ENCODE measurements at places on chromosomes 2 and 18.

GRCh38 chr18:9685615-9685890 is 22.5 kb upstream of the RAB31 start:
- no peak for DNase-seq

DNA sequence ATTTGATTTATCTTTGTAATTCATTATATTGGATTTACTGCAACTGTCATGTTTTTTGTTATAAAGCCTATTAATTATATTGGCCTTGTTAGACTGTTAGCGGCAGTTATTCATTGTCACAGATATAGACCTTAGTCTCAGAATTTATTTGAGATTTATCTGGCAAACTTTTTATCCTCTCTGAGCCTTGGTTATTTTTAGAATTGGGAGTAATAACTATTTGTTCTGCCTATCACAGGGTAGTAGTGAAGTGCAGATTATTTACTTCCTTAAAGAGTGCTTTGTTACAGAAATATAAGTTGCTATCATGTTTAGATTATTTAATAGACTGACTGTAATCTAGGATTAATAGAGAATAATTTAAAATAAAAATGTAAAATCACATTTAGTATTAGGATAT is 41.9 kb downstream of the AGPS start:
- DNase-seq = no peak

DNA sequence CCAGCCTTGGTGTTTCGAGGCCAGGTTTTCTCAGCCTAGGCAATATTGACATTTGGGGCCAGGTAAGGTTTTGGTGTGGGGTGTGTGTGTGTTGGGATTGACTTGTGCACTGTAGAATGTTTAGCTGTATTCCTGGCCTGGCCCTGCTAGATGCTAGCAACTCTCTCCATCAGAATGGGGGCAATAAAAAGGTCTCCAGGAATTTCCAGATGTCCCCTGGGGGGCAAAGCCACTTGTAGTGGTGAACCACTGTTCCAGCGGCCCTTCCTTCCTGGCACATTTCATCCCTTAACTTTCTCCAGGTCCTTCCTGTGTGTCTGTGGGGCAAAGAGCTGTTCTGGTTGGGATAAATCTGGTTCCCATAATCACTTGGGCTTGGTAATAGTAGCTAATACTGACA is 12.0 kb downstream of the LIPG start:
- no peak for DNase-seq

- DNase-seq = no peak
Observed at GRCh38 chr2:233384811-233385488, 30.7 kb downstream of the DGKD start.

GRCh38 chr18:47986620-47987387 is 56.3 kb upstream of the SMAD2 start:
- DNase-seq = no peak

DNA sequence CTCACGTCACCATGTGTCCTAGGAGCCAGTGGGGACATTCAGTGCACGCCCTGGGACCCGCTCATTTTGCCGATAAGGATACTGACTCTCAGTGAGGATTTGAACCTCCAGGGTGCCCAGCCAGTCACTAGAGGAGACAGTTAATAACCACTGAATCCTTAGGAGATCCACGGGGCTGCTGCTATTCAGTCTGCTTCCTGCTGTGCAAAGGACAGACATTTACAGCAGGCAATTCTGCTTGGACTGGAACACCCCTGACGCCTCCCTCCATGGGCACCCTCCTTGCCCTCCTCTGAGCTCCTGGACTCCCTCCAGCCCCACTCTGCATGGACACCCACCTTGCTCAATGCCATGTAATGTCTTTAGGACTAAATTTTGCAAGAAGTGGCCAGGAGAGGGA is 265.5 kb downstream of the EIPR1 start:
- DNase-seq = no peak

DNA sequence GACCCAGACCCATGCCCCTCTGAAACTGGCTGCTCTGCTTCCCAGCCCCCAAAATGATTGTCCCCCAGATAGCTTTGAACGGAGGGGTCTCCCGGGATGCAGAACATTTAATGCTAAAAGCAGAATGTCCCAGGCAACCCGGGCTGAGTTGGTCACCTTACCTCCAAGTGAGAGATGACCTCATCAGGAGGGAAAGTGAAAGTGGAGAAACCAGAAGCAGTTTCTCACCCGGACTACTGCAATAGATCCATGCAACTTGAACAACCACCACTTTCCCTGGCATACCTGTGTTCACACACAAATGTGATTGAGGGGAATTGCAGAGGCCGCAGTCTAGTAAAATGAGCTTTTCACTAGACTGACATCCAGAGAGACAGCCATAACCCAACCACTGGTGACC is 75.3 kb upstream of the NPAS2 start:
- no peak for DNase-seq

- DNase-seq = no peak
Observed at GRCh38 chr2:149819356-149819957, 231.9 kb upstream of the MMADHC start.

DNA sequence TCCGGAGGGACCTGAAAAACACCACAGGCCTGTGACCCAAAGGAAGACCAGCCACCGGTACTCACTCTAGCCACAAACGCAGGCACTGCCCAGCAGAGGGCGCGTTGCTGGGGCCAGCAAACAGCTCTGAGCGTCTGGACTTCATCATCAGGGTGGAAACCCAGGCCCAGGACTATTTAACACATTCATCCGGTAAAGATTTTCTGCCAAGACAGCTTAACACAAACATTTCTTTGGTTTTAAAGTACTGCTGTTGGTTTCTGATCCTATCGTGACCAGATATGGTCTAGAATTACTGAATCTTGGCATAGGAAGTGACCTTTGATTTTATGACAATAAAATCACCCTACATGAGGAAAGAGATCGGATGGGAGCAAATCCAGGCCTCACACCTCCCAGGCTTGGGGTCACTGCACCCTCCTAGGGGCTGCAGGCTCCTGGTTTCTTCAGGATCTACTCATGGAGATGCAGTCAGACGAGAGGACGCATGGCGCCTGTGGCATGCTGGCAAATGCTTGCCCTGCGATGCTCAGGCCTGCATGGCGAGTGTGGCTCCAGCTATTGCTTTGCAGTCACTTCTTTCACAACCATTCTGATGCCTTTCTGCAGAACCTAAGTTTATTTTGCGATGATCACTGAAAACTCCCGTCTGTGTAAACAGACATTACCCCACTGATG is 130.4 kb downstream of the COL4A4 start:
- no peak for DNase-seq

DNA sequence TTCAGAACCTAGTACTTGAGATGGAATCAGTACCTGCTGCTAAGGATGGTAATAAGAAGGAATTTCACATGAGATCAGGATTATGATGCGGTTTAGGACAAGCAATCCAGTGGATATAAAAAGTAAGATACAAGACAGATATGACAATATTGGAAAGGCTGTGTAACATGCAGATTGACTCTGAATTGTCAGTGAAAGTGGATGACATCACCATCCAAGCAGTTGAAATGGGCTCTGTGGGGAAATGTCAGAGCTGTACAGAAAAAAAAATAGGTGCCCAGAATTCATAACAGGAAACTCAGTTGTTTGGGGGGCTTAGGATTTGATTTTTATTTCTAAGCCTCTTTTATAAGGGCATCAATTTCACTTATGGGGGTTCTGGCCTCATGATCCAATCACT is 438.3 kb downstream of the SPAG16 start:
- DNase-seq = no peak

GRCh38 chr18:36331521-36331971 is 34.0 kb downstream of the FHOD3 start:
- no peak for DNase-seq

DNA sequence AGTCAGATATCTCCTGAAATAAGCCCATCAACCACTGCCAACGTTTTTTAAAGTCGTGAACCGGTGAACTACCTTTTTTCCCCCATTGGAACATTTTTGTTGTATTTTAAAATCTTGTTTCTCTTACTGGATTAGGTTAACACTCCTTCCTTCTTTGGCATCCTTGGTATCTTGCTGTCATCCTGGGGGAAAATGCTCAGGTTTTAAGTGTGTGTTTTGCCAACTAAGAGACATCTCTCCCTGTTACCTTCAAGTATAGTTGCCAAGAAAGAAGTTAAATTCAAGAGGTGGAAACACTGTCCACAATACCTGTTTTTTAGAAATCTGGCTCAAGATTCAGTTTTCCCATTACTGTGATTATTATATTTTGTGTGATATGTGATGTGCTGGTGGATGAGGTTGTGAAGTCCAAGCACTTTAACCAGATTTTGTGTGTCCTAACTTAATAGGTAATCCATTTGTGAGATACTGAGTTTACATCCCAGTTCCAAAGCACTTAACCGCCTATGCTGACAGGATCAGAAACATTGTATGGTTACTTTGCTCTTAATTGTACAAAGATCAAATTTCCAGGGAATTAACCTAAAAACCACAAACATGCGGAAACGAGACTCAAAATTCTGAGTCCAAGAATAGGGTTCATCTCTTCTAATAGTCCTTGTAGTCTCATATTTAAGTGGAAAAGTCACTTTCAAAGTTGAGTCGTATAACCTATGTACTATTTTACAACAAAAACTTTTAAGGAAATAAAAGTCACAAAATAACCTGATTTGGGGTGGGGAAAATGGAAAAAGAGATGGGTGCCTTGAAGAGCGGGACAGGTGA is 1.3 kb upstream of the SP3 start:
- DNase-seq = no peak

DNA sequence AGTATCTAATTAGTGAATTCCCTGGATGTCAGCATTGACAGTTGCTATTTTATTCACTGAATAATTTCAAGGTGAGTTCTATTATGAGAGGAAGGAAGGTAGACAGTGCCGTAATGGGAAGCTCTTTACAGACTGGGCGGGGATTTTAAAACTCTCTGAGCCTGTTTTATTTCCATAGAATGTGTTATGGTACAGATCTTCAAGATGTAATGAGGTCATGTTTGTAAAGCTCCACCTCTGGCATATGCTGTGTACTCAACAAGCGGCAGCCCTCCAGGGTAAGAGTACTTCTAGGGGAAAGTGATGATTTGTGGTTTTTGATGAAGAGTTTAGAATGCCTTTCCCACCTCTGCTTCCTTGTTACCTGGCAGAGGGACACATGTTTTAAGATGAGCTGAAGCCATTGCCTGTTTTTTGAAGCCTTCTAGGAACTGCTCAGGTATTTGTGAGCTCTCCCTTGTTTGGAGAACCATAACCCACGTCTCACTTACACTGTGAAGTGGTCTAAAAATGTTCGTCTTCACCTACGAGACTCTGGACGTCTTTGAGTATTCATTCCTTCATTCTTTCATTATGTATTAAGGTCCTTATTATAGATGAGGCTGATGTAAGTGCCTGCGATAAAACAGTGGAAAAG is 251.2 kb downstream of the PTGR3 start:
- DNase-seq = no peak

DNA sequence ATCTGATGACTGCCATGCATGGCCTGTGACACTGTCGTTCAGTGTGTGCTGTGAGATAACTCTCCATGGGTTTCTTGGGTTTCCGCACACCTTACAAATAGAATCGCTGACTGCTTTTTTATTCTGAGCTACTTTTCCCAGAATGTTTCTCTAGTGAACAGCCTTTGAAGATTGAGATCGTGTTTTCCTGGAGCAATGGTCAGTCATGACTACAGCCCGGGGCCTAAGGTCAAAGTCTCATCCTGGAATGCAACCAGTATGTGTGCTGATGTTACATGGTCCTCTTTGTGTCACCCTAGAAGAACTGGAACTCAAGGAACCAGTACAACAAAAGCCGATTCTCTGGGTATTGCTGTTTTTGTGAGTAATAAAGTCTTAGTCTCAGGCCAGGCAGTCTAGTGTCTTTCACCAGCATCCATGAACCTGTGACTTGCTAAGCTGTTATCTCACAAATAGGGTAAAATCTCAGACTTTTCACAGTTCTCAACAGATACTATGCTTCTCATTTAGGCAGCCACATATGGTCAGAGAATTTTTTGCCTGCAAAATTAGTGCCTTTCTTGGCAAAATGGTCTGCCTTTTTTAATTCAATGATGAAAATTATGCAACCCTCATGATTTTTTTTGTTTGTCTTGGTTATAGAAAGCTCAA is 124.9 kb upstream of the PIEZO2 start:
- no peak for DNase-seq

GRCh38 chr2:95389245-95390119 is 13.0 kb upstream of the FAHD2A start:
- peak; percentile 5 for DNase-seq

DNA sequence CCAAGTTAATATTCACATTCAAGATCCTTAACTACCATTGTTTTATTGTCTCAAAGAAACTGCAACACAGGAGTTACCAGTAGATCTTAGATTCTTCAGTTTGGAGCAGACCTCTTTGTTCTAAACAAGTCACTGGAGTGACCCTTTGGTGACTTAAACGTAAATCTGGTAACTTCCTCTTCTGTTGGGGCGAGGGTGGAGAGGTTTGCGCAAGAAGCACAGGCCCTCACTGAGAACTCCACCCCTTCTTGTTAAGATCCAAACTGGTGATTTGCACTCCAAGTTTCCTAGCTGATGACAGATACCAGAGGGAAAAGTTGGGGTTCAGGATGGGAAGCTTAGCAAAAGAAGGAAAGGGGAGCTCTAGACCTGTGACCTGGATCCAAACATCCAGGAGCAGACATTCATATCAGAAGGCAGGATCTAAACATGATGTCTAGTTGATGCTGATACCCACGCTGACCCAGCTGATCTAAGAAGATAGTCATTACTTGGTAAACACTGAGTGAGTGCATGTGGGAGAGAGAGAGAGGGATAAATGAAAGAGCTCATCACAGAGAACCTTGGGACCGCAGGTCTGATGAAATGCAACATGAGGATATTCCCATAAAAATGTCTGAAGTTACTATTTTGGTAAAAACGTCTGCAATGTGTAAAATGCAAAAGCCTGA is 256.0 kb downstream of the CDH20 start:
- no peak for DNase-seq

- DNase-seq = no peak
Observed at GRCh38 chr2:133523406-133523805, 44.9 kb downstream of the NCKAP5 start.

DNA sequence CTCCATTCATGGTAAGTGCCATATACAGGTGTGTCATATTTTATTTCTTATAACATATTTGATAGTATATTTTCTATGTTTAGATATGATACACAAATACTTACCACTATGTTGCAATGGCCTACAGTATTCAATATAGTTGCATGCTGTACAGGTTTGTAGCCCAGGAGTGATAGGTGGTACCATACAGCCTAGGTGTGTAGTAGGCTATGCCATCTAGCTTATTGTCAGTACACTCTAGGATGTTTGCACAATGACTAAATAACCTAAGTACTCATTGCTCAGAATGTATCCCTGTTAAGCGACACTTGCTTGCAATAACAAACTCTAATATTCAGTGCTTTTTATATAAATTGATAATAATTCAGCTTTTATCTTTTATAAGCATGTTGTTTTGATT is 563.1 kb upstream of the LINC00305 start:
- no peak for DNase-seq

- DNase-seq = no peak
Observed at GRCh38 chr18:59467497-59467896, 108.4 kb upstream of the LMAN1 start.
